ENCODE measurements at places on chromosomes 7 and 10.

DNA sequence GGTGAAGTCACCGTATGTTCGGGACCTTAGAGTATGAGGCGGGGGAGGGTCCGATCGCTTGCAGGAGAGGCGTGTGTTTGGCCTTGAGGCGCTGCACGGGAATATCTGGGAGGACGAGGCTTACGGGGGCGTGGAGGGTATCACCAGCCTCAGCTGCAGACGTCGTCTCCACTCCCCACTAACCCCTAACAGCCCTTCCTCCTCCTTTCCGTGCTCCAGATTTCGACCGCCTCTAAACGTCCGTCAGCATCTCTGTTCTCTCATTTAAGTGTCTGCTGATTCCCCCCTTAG is 23.5 kb upstream of the ZNF12 start:
- no peak for DNase-seq

DNA sequence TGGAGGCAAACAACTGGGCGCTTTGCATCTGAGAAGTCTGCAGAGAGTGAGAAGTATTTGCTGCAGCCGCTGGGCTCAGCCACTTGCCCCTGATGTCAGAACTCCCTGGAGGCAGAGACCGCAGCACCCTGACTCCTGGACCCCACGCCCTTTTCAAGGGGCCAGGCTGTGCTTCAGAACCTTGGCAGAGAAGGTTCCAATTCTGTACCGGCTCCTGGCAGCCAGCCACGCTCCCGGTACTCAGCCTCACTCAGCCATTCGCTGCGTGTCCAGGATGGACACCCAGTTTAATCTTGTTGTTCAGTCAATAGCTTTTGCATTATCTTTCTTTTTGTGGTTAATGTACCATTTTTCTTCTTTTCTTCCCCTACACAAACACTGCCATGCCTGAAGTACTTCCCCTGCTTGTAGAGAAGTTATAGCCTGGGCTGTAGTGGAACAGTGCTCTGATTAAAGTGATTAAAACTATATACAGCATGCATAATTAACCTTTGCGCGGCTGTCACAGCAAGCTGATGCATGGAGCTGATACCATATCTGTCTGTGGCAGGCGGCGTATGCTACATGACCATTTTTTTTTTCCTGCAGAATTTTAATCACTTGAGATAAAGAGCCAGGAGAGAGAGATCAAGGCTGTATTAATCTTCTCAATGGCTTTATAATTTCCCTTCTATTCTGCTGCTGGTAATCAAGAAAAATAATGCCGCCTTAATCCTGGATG is 578.5 kb downstream of the SDK1 start:
- no peak for DNase-seq

DNA sequence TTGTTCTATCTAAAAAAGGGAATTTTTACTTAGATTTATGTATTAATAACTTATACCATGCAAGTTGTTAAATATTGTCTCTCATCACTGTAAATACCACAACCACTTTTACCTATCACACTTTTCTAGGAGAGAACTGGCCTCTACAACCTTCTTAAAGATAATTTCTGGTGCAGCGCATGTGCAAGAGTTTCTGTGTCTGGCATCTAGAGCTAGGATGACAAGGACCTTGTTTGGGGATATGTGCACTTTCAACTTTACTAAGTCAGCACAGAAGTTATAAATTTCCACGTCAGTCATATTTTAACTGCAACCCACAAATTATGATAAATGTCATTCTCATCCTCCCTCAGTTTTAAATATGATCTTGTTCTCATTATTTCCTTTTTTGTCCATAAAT is 156.9 kb upstream of the ADCY1 start:
- DNase-seq, result no peak

GRCh38 chr10:68103901-68104300 is 5.4 kb upstream of the MYPN start:
- DNase-seq, result no peak

DNA sequence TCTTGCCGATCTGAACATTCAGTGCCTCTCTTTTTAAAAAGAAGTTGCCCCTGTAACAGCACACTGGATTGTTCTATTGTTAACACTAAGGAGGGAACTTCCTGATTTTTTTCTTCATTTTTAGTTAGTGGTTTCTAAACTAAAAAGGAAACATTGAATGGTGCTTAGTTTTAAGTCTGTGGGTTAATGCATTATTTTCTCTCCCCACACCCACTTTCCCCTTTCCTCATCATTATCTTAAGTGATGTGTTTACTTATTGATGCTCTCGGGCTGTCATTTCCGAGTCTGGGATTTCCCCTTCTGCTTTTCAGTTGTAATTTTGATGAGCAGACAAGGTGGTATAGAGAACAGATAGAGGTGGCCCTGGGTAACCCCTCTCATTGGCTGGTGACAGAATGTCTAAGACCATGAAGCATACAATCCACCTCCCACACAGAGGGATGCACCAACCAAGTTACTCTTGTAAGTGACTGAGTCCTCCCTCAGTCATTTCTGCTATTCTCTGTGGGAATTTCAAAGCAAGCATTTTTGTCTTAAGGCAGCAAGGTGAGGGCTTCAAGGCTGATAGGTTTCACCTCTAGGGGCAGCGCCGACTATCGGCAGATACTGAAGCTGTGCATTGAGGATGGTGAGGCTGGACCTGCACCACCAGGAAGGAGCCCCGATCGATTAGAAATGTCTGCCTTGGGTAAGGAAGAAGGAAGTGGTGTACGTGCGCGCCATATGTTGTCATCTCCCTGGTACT is 49.5 kb downstream of the CHN2 start:
- no peak for DNase-seq

GRCh38 chr10:77686096-77686495 is 48.5 kb upstream of the KCNMA1 start:
- no peak for DNase-seq

Data from esophagus squamous epithelium (tissue), 5 donors.